ENCODE measurements at places on chromosomes 7 and 10. TPM values are rescaled to one million over a fixed set of nuclear protein-coding genes. Genes with fewer than 3 reads are reported as not detected.

DNA sequence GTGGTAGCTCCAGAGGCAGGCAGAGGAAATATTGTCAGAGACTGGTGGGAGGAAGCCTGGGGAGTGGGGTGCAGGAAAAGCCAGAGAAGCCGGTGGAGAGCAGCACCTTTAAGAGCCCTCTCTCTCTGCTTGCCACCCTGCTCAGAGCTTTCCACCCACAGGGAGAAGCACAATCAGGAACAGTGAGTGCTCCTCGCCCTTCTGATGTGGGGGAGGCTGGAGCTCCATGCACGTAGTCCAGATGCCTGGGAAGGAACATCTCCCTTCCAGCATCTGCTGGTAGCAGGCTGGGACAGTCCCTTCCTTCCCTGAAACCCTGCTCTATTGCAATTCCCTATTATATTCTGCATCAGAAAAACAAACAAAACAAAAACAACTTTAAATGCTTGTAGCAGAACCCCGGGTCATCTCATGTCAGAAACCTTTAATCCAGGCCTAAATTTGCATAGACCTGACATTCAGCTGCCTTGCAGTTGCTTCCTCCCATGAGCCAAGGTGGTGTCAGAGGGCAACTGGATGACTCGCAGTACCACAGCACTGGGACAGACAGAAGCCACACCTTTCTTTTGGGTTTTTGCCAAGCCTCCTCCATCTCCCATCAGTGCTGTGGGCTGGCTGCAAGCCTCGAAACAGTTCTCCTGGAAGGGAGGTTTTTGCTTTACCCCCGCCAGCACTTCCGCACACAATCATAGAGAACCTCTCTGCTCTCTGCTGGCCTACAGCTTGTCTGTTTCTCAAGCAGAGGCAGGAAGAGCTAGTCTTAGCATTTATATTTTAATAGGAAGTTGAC lies 13.1 kb downstream of the AVPI1 start:
- DNase-seq: peak; percentile 22

Gene MKX
- total RNA-seq: not detected

Gene STOX1
- total RNA-seq: 0.25 TPM

Gene GTF2IRD2
- 6.2 TPM for total RNA-seq

Gene MRLN
- total RNA-seq: not detected

DNA sequence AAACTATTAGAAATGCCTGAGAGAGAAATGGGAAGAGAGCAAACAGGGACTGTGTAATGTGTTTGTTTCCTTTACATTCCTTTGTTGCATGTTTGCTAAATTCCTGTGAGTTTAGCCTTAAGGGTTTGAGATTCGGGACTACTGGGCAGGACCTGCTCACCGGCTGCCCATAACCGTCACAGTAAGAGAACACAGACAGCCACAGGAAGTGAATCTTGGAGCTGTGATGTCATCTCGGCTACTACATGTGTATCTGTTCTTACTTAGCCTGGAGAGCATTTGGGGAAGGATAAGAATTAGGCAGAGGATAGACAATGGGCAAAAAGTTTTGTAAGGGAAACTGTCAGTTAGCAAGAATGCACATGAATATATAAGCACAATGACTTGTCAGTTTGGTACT lies 485.1 kb upstream of the KLF6 start:
- no peak for DNase-seq

DNA sequence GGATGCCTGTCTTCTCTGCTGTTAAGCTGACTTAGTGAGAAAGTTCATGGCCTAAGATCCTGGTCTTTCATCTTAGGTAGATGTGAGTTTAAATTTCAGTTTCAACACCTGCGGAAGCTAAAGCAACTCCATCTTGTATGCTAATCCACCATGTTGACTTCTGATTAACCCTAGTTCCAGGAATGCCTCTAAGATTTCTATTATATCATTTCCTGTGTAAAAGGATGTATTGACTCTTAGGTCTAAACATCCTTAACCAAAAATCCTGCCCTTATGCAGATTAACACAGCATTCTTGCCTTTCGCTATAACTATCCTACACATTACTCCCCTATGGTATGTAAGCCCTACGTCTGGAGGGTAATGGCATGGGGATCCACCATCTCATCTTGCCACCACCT lies 94.4 kb upstream of the CCDC6 start:
- DNase-seq: no peak

Gene SMO
- total RNA-seq: 0.84 TPM

Gene PIK3CG
- 7.2 TPM for total RNA-seq

- DNase-seq: no peak
These were observed 65.0 kb upstream of the ADGRA1 start for GRCh38 chr10:133022776-133023100.

Gene CLDN4
- 0.57 TPM for total RNA-seq

DNA sequence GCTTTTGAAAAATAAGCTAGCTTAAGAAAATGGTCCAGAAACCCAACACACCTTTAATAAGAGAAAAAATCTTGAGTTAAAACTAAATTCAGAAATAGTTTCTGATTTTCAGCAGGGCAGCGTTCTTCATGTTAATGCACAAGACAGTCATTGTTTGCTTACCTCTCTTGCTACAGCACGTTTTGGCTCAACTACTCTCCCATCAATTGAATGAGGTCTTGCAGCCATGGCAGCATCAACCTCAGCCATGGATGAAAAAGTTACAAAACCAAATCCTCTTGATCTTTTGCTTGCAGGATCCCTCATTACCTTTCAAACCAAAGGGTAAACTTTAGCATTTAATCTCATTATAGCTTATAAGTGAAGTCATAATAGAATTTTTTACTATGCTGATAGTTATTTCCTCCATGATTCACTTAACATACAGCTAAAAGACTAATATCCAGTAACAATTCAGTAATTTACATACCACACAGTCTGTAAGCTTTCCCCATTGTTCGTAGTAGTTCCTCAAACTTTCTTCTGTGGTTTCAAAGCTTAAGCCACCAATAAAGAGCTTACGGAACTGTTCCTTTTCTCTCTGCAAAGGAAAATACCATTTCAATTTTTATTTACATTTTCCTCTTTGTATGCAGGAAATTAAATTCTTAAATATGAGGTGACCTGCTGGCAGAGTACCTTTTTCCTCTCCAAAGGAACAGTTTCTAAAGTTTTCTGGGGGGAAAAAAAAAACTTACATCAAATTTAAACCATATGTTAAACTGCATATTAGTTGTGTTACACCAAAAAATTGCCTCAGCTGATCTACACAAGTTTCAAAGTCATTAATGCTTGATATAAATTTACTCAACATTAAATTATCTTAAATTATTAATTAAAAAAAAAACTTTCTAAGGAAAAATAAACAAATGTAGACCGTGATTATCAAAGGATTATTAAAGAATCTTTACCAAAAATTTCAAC lies 3.1 kb downstream of the HNRNPA2B1 start:
- no peak for DNase-seq

- no peak for DNase-seq
These were observed 272.3 kb upstream of the PLPP4 start for GRCh38 chr10:120184547-120185337.

DNA sequence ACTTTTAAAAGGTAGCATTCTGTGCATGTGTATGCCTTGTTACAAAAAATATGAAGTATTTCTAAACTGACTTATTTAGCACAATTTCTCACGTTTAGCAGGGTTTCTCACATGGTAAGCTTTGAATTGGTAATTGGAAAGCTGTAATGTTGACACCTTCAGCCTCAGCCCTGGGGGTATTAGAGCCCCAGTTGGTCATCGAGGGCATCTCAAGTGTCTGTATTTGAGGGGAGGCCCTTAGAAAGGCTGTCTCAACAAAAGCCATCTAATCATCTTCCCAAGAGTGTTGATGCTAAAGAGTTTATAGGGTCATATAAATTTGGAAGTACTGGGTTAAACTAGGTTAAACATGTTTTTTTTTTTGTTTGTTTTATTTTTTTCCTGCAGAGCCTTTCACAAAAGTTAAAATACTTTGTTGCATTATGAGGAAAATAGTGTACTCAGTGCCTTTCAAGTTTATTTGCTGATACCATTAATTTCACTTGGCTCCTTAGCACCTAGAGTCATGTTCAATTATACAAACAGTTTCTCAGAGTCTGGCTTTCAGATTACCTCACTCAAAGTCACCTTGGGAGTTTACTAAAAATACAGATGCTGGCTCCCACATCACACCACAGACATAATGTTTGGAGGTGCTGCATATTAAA lies 134.0 kb downstream of the CD36 start:
- no peak for DNase-seq

DNA sequence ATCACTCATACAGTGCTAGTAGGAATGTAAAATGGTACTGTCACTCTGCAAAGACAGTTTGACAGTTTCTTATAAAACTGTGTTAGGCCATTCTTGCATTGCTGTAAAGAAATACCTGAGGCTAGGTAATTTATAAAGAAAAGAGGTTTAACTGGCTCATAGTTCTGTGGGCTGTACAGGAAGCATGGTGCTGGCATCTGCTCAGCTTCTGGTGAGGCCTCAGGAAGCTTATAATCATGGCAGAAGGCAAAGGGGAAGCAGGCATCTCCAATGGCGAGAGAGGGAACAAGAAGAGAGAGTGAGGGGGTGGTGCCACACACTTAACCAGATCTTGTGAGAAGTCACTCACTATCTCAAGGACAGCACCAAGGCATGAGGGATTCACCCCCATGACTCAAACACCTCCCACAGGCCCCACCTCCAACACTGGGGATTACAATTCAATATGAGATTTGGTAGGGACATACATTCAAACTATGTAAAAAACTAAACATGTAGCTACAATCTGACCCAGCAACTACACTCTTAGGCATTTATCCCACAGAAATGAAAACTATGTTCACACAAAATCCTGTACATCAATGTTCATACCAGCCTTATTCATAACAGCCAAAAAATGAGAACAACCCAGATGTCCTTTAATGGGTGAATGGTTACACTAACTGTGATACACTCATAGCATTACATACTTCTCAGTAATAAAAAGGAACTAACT lies 5.0 kb downstream of the ALDH18A1 start:
- no peak for DNase-seq

Gene PSMC2
- 138 TPM for total RNA-seq

DNA sequence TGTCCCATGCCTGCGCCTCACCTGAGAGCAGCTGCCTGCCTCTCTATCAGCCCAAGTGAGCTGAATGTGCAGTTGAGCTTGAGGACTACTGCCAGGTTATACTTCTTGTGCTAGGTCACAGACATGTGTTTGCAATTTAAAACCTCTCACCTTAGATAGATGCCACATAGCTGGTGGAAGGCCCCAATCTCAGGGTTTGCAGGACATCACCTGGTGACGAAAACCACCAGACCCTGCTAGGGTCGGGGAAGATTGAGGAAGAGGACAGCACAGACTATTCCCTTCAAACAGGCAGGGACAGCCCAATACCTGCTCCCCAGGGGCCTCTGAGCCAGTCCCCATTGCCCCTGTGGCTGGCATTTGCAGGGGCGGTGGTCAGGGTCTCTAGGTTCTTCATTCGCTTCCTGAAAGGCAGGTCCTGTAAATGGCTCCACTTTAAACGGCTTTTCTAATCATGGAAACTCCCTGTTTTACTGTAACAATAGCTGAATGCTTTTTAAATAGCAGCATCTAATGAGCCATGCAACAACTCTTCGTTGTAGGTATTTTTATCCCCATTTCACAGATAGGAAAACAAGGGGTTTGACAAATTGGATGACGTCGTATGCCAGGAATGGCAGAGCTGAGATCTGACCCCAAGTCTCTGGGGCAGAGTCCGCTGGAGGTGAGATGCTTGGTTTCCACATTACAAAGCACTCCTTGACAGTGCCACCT lies 80.1 kb downstream of the EMX2 start:
- no peak for DNase-seq

GRCh38 chr10:44376472-44377099 lies 8.3 kb downstream of the CXCL12 start:
- DNase-seq: no peak

- DNase-seq: no peak
These were observed 46.7 kb downstream of the TNS3 start for GRCh38 chr7:47535035-47535703.

Gene CALML3
- total RNA-seq: not detected

DNA sequence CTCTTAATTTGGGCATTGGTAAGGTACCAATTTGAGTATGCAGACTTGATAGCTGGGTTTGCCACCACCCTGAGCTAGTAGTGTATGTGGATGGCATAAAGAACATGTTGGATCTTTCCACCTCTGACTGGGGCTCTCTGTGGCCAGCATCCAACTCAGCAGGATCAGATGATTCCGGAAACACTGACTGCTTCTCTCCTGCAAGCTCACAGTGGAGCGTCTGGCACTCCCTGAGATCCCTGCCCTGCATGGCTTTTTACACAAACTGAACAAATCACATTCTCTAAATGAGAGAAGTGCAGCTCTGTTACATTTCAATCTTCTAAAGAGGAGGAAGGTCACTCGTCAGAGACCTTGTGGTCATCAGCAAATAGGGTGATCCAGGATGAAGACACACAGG lies 1057.5 kb downstream of the NRG3 start:
- no peak for DNase-seq

Gene CHST3
- total RNA-seq: 0.88 TPM

DNA sequence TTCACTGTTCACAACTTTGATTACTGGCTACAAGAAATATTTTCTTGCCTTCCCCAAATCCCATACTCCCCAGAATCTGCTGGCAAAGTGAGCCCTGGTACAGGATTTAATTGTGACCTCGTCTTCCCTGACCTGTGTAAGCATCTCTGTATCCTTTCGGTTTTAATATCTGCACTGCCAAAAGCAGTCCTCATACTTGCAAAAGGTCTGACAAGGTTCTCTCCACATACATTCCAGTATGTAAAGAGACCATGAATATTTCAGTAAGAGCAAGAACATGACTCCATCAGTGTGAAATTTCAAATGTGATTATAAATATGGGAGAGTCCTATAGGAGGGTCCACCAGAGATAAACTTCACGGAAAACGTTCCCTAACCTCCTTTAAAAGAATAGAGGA lies 134.0 kb upstream of the TCF7L2 start:
- no peak for DNase-seq

DNA sequence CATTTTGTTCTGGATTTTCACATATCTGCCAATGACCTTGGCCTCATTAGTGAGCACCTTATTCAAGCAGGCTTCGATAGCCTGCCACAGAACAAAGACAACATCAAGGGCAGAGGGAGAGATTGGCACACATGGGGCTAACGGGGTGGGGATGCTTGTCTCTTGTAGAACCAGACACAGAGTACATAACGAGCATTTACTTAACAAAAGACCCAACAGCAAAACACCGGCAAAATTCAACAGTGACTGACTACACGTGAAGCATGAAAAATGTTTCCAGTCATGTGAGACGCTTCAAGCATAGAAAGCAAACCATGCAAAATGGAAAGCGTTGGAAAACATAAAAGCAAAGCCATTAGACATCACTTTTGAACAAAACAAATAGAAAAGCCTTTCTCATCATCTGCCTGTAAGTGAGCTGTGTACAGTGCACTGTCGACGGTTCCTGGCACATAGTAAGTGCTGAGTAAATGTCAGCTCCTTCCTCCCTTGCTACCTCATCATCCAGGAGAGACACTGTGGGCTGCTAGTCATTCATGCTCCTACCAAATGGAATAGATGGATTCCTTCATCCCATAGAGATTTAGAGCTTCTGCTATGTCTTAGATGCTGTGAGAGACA lies 134.4 kb upstream of the AGK start:
- no peak for DNase-seq

Gene SPDYE5
- total RNA-seq: not detected

DNA sequence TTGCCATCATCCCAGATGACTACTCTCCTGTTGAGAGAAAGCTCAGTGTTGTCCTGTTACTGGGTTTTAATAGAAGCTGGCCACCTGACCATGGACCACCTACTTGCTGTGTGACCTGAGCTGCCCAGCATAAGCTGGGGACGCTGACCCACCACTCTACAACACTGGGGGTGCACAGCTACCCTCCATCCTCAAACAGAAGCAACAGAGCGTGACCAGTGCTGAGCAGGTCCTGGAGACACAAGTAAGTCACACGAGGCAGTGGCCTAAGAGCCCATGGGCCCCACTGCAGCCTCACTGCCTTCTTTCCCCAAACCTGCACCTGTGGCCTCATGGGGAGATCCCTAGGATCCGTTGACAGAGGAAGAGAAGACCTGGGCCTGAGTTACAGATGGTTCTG lies 198.6 kb upstream of the ADARB2 start:
- DNase-seq: no peak
